OCI-M1 (cell line): ENCODE measurements at places on chromosomes 16 and 17.
A peak's percentile ranks its signal among the peaks of the same experiment; 100 is the strongest.

- DNase-seq, result no peak
Observed at GRCh38 chr17:42502091-42502490, 34.0 kb upstream of the NAGLU start.

GRCh38 chr17:77498791-77499698 lies 358.3 kb downstream of the SEC14L1 start:
- no peak for DNase-seq

- DNase-seq, result no peak
Observed at GRCh38 chr17:72125226-72125651, 4.4 kb downstream of the SOX9 start.

- DNase-seq, result no peak
Observed at GRCh38 chr16:87982581-87983041, 31.4 kb downstream of the BANP start.

GRCh38 chr17:30332057-30332542 lies 1.8 kb downstream of the TMIGD1 start:
- peak; percentile 26 for DNase-seq

DNA sequence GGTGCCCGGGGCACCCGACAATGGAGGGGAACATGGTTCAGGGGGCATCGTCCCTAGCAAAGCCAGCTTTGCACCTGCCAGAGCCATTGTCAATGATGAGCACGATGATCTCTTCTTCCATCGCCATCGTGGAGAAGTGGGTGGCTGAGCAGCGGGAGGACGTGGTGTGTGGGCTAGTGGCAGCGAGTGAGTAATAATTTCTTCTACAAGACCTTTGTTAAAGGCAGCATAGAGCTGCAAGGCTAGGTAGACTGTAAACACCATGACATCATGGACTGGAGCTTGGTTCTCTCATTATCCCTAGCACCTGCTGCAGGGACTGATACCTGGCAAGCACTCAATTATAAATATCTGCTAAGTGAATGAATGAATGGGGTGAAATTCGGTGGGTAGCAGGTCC lies 6.7 kb upstream of the HEATR3 start:
- DNase-seq, result no peak

GRCh38 chr16:84055366-84055765 lies 12.8 kb upstream of the SLC38A8 start:
- DNase-seq, result no peak

- no peak for DNase-seq
Observed at GRCh38 chr16:57419506-57419905, 14.9 kb downstream of the CCL17 start.

DNA sequence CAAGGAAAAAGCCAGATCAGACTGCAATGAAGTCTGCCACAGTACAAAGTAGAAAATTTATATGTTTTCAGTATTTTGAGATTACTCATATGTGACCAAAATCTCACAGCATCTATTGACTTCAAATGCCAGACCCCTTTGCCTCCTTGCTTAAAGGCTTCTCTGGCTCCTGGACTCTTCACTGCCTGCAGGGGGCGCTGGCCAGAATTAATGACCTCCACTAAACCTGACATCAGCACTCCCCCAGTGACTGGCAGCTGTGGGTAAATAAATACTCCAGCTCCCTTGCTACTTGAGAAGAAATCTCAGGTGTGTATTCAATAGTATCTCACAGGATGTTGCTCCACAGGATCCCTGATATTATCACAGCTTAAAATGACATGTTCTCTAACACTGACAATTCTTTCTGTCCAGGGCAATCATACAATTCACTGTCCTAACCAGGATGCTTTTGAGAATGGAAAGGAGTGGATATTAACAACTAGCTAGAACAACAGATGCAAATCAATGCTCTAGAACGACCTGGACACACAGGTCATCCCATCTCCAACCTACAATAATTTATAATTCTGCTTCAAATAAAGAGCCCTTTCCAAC lies 4.0 kb downstream of the BECN1 start:
- peak; percentile 80 for DNase-seq

- DNase-seq, result no peak
Observed at GRCh38 chr17:77427391-77427991, 286.7 kb downstream of the SEC14L1 start.

DNA sequence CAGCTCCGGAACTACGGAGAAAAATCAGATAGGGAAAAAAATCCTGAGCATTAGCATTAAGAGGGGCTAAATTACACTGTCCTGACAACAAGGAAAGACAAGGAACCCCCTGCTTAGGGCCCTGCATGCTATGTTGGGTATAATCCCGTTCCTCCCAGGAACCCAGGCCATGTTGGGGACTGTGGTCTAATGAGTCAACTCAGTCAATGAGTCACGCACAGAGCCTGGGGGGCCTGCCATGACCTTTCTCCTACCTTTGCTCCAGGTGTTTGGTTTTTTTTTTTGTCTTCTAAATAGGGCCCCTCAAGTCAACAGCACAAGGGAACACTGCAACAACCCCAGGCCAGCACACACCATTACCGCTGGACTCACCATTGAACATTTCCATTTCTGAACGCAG lies 8.9 kb upstream of the ZNF200 start:
- no peak for DNase-seq
